Right lobe of liver (tissue), 6 donors: ENCODE measurements at places on chromosomes 2 and 18. TPM values are rescaled to one million over a fixed set of nuclear protein-coding genes. Genes with fewer than 3 reads are reported as not detected.
A peak's percentile ranks its signal among the peaks of the same experiment; 100 is the strongest.

- DNase-seq, result no peak
These were observed 21.9 kb downstream of the NRP2 start for GRCh38 chr2:205704127-205704741.

DNA sequence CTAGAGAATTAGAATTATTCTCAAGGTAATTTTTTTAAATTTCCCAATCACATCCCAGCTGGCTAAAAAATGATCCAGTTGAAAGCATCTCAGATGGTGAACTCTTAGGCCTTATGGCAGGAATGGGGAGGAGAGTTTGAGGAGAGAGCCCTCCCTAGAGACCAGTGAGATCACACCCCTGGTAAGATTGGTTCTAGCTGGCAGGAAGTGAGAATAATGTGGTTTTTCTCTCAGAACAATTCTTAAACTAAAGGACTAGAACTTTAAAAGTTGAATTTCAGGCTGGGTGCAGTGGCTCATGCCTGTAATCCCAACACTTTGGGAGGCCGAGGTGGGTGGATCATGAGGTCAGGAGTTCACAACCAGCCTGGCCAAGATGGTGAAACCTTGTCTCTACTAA, 120.2 kb downstream of the MYO3B start:
- DNase-seq, result no peak

GRCh38 chr2:8193146-8193545, 488.7 kb upstream of the ID2 start:
- no peak for DNase-seq

DNA sequence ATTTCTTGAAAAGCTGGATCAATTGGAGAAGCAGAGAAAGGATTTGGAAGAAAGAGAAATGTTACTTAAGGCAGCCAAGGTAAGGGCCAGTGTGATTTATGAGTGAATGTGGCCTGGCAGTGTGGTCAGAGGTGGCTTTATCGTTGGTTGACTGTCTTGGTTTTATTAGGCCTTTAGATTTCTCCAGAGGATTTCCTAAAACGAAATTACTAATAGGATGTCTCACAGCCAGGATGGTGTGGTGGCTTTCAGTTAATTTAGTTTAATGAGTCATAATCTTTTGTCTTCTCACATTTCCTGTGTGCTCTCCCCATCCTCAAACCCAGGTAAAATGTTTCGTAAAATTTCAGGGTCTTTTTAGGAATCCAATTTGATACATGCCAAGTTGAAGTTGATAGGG, 100.8 kb downstream of the TAF4B start:
- no peak for DNase-seq

GRCh38 chr18:69897397-69898108, 50.1 kb downstream of the CD226 start:
- DNase-seq, result no peak

- DNase-seq, result peak; percentile 63
These were observed at the start of gene RNF152 for GRCh38 chr18:61892683-61893308. Gene RNF152, minus strand, starts transcription at chr18:61893007. Its CDS starts 76,544 bp downstream, at chr18:61816463.

GRCh38 chr2:24175631-24176187, 856 bp downstream of the FAM228A start:
- DNase-seq, result no peak

PLEKHH2 gene
- total RNA-seq, result 1.3 TPM

SLC23A3 gene
- total RNA-seq, result 4.9 TPM

TXNDC2 gene
- not detected for total RNA-seq

LDAH gene
- 16.2 TPM for total RNA-seq
